ENCODE measurements at places on chromosomes 1 and 21.

GRCh38 chr1:79852004-79852403 lies 845.5 kb upstream of the ADGRL4 start:
- DNase-seq: no peak

DNA sequence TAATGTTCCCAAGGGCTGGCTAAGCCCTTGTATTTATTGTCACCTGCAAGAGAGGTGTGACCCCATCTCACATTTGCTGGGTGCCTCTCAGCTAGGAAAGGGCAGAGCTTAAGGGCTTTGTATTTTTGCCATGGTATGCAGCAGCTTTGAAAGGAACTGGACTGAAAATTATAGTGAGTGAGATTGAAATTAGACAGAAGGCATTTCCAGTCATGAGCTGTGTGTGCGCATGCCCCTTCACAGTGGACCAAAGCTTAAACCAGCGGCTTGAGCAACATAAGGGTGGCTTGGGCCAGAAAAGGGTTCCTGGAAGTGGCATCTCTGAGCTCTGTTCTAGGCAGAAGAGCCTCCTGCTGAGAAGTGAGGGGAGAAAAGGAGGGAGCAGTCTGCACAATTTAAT lies 19.8 kb downstream of the MYOG start:
- DNase-seq: no peak

- DNase-seq: no peak
Measured at GRCh38 chr1:9066945-9067807, 2.3 kb downstream of the SLC2A5 start.

GRCh38 chr1:230215031-230215430 lies 148.0 kb downstream of the GALNT2 start:
- no peak for DNase-seq

DNA sequence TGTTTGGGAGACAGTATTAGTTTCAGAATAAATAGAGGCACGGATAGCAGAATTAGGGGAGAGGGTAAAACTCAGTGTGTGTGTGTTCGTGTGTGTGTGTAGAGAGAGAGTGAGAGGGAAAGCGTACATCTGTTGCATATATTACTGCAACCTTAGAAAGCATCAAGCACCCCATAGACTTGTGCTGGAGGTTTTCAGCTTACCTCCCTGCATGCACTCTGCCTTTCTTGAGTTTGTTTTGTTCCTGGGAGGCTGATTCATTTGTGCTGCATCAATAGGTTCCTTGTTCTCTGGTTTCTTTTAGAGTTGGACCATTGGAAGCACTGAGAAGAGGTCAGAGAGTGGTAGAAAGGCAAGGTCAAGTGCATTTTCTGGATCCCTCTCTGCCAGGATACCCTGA lies 104.4 kb upstream of the KCNK1 start:
- peak; percentile 41 for DNase-seq

GRCh38 chr1:184429335-184429734 lies 42.5 kb downstream of the C1orf21 start:
- no peak for DNase-seq

Data from COLO829 (cell line).